ENCODE measurements at places on chromosomes 5 and 9.

GRCh38 chr9:122988920-122989621 lies 44.4 kb upstream of the GPR21 start:
- DNase-seq: no peak

GRCh38 chr9:18688581-18689565 lies 214.9 kb downstream of the ADAMTSL1 start:
- DNase-seq: no peak

- DNase-seq: no peak
Observed at GRCh38 chr5:42880496-42881150, 68.9 kb upstream of the SELENOP start.

- DNase-seq: no peak
Observed at GRCh38 chr5:128224336-128224735, 140.8 kb downstream of the SLC12A2 start.
